ENCODE measurements at places on chromosomes 5 and 9. TPM values are rescaled to one million over a fixed set of nuclear protein-coding genes. Genes with fewer than 3 reads are reported as not detected.

The IFNA21 gene
- total RNA-seq = not detected

The MEIKIN gene
- not detected for total RNA-seq

The MOCS2 gene
- total RNA-seq = 23.5 TPM

The MYMK gene
- total RNA-seq = not detected

- DNase-seq = peak; percentile 79
These were observed 1.4 kb downstream of the LRSAM1 start for GRCh38 chr9:127452691-127453090.

- no peak for DNase-seq
These were observed 6.9 kb downstream of the UGT3A2 start for GRCh38 chr5:36059571-36060419.

Measured in left colon (tissue), 2 donors.